ENCODE measurements at places on chromosomes 6 and 20.

DNA sequence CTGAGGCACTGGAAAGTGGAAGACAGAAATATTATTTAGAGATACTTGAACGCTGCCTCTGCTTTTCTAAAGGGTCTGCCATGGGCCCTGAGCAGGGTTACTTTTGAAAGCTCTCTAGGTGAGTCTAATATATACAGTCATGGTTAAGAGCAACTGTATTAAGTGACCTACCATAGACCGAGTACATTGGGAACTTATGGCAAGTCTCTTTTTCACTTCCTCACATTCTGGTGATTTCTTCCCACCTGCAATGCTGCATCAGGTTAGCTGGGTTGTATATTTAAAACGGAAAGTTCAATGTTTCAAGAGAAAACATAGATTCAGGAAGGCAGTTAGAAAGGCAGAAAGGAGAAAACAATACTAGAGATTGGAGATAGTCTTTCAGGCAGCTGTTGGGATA is 154.7 kb downstream of the PHF3 start:
- DNase-seq = no peak

DNA sequence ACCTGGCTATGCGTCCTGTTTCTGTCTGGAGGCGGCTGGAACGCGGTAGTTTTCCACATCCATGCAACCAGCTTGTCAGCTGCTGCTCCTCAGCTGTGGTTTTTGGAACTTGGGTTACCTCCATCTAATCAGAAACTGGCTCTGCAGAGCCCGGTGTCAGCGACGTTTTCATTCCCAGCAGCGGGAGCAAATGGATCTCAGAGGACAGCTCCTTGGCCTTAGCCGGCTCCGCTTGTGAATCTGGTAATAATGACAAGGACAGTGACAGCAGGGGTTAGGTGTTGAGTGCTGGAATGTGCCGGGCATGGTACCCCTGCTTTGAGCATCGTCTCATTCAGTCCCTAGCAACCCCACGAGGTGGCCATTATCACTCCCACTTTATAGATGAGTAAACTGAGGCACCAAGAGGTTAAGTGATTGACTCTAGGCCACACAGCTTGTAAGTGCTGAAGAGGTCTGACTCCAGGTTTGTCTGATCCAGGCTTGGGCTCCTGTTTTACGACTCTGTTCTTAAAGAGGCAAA is 1.3 kb downstream of the SLCO4A1 start:
- DNase-seq = no peak

DNA sequence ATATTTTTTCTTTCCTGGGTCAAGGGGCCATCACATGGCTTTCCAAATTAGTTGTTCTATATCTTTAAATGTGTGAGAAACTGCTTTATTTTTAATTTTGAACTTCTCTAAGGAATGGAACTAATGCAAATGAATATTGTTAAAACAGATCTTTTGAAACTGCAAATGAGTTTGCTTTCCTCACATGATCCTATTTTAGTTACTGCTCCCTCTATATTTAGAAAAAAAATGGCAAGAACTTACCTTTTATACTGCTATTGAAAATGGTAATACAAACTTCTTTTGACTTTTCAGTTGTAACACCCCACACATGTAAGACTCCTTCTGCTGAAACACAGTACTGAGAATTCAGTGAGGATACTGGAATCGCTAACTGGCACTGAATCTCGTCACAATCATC is 15.9 kb downstream of the IFNGR1 start:
- no peak for DNase-seq

DNA sequence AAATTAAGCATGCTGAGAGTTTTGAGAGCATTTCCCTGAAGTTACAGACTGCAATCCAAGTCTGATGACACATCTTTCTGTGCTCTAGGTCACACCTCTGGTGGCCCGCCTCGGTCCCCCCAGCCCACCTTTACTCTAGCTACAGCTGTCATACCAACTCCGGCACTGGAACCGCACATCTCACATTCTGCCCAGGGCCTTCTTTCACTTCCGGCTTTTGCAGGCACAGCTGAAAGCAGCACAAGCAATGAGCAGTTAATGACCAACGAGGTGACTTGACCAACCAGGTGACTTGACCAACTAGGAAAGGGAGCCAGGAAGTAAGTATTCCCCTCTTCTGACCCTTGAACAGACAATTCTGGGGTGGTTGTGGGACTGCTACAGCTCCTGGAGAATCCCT is 88.6 kb upstream of the MOCS1 start:
- DNase-seq = no peak

- no peak for DNase-seq
Observed at GRCh38 chr6:119348096-119348747, 1.3 kb downstream of the MAN1A1 start.

- DNase-seq = peak; percentile 31
Observed at GRCh38 chr6:31293343-31293742, 21.5 kb upstream of the HLA-C start.

All from ACHN (cell line).